AG08395 (cell line): ENCODE measurements at places on chromosomes 5 and 9.

DNA sequence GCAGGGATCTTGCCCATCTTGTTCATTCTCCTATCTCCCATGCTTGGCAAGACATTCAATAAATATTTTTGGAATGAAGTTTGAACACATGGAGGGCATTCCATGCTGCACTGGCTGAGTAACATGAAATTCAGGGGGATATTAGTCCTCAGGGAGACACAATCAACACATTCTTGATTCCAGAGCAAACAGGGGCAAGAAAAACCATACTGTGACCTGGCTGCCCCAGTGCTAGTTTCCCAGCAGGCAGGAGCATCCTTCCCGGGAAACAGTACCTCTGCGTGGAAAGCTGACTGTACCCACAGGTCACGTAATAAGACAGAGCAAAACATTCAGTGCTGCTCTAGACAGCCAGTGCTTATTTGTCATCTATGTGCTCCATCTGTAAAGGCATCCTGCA lies 66.3 kb upstream of the SPOCK1 start:
- DNase-seq = peak; percentile 45

- no peak for DNase-seq
Measured at GRCh38 chr5:99369797-99370593, 441.2 kb upstream of the CHD1 start.

DNA sequence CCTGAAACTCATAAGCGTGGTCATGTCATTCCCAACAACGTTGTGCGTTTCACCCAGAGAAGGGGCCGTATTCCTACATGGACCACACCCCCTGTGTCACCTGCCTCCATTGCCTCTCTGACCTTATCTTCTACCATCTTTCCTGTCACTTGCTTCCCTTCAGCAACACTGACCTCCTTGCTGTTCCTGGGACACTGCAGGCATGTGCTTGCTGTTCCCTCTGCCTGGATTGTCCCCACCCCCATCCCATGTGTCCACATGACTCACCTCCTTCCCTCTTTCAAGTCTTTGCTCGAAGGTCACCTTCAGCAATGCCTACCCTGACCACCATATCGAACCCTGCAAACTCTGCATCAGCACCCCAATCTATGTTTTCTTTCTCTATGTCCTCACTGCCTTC lies 133.2 kb upstream of the ZNF618 start:
- DNase-seq = no peak

DNA sequence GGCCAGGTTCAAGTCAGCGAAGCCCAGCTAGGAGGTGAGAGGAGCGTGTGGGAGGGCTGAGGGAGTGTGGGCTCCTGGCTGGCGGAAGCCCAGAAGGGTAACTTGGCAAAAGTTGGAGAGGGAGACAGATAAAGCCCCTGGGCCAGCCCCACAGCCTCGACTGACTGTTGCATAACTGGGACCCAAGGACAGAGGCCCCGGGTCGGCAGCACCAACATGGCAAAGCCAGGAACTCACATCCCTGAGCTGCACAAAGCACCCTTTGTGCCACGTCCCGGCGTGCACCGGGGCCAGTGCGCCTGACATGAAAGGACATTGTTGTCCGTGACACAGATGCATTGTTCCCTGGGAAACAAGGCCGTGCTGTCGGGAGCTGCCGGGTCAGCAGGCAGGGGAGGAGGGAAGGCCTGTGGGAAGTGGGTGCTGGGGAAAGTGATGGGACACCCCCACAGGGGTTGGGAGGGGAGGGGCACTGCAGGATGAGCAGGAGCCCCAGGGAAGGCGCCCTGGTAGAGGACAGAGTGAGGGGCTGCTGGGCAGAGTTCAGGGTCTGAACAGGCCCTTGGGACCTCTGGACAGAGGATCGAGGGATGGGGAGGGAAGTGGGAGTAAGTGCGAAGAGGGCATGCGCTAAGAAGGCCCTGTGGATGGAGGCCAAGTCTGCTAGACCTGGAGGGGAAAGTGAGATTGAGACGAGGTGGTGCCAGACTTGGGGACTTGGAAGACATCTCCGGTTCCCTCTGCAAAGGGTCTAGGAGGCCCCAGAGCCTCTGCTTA lies 13.0 kb upstream of the DPM2 start:
- no peak for DNase-seq

DNA sequence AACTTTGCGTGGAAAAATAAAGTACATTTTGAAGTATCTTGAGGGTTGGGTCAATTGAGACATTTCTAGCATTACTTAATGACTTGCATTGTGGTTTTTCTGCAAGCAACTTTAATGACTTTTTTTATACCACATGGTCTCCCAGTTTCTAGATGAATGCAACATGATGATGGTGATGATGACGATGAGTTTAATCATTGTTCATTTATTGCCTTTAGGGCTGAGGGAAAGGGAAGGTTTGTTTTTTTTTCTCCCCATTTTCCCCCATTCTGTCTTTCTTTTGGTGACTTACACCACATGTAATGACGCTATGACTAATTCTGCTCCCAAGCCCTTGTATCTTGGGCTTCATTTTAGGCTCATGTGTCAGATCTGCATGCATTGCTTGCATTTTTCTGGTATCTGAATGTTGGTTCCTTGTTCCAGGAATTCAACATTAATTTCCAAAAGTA lies 57.7 kb upstream of the NXNL2 start:
- DNase-seq = peak; percentile 91

DNA sequence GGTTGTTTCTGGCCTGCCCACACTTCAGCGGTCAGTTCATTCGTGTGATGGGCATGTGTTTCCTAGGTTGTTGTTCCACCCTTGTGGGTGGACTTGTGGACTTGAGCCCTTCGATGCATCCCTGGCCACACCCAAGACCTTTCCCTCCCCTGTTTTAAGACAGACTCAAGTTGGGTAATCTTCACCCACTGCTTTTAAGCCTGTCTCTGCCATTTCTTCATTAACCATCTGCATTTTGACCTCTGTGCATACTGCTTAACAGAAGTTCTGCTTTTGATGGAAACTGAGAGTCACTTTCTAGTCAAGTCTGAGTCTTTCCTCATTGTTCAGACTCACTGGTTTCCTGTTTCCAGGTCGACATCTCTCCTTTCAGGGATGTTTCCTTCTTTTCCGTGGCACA lies 233.7 kb downstream of the ARHGEF28 start:
- no peak for DNase-seq

DNA sequence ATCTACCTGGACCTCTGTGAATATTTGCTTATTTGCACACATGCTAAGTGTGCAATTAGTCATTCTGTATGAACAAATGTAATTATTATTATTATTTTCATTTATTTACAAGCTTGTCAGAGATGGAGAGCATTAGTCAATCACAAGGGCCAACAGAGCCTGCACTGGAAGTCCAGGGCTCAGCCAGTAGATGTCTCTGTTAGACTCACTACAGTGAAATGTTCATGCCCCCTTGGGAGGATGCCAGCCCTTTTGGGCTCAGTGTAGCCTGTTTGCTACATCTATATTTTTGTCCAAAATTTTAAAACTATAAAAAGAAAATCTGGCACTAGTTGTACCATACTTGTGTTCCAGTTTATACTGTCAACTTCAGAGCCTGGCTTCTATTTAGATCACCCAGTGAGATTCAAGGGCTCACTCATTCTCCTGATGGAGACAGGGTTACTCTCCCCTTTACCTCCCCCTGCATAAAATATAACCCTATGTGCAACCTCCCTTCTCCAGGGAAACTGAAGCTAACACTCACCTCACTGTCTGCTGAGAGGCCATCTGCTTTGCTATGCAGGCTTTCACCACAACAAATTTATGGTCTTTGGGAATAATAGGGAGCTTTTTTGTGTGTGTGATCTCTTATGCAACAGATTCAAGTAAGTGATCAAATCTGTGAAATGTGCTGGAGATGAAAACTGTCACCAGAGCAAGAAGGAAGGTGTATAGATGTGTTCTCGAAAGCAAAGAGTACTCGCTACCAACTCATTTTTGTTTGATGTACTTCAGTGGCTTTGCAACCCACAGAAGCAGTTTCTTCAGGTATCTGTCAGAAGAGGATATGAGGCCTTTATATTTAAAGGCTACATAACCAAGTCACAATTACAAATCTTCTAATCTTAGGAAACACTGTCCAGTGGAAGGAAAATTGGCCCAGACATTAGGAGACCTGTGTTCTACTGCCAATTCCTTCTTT lies 99.9 kb upstream of the TLE4 start:
- DNase-seq = peak; percentile 53

- DNase-seq = peak; percentile 44
Measured at GRCh38 chr9:104780796-104781395, 17.0 kb downstream of the NIPSNAP3B start.

GRCh38 chr5:100904259-100904861 lies 1.3 kb upstream of the ST8SIA4 start:
- DNase-seq = no peak

DNA sequence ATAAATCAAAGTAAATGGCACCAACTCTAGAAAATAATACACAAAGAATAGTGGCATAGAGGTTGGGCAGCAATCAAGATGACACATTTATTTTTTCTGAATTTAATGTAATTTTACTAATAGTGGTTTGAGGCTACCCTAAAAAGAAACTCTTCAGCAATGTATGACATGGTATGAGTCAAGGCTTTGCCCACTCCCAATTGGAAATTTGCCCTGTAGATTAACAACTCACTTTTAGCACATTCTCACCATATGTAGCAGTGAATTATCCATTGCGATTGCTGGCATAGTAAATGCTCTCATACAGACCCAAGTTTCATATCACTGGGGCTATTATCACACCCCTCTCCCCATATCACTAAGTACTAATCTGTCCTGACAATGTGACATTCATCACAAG lies 832.1 kb upstream of the ZNF608 start:
- no peak for DNase-seq

GRCh38 chr9:7341571-7341970 lies 458.0 kb downstream of the DMAC1 start:
- no peak for DNase-seq

DNA sequence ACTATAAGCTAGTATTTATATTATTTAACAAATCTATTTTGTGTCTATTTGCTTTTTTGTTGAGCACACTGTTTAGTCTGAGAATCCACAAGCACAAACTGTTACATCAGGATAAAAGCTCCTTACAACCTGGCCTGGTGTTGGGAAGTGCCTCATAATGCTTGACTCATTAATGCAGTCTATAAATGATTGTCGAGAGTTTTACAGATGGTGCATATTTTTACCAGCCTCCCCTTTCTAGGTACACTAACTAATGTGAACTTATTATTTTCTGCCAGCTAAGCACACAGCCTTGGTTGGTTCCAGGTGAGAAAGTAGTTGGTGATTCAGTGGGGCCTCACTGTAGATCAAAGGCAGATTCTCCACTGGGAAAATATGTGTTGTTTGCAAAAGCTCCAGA lies 151.0 kb upstream of the ADAMTS16 start:
- no peak for DNase-seq

DNA sequence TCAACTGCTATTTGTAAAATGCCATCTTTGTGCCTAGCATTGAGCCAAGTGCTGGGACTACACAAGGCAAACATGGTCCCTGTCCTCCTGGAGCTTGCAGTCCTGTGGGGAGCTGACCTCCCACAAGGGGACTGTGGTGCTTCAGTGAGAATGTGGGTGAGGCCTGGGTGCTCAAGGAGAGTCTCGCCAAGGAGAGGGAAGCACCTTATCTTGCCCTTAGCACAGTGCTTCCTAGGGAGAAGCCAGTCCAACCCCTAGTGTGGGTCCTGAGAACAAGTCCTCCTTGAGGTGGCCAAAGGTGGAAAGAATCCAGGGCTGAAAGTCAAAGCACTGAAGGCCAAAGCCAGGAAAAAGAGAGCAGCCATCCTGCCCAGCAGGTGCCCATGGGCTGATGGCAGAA lies 31.1 kb upstream of the MVB12B start:
- DNase-seq = no peak

DNA sequence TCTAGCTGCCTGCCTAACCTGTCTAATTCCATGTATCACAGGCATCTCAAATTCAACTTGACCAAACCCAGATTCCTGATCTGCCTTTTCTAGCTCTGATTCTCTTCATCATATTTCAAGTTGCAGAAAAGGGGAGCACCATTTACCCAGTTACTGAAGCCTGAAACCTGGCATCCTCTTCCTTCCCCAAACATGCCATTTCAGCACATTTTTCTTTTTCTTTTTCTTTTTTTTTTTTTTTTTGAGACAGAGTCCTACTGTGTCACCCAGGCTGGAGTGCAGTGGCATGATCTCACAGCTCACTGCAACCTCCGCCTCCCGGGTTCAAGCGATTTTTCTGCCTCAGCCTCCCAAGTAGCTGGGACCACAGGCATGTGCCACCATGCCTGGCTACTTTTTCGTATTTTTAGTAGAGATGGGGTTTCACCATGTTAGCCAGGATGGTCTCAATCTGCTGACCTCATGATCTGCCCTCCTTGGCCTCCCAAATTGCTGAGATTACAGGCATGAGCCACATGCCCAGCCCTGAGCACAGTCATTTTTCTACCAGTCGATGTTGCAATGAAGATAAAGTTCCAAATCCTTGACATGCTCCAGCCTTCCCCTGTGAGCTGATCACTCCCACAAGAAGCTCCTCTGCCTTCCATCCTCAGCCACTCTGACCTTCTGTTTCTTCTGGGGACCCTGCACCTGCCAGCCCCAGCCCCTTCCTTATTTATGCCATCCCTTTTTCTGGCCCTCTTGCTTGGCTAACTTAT lies 32.2 kb downstream of the ACER2 start:
- DNase-seq = no peak

DNA sequence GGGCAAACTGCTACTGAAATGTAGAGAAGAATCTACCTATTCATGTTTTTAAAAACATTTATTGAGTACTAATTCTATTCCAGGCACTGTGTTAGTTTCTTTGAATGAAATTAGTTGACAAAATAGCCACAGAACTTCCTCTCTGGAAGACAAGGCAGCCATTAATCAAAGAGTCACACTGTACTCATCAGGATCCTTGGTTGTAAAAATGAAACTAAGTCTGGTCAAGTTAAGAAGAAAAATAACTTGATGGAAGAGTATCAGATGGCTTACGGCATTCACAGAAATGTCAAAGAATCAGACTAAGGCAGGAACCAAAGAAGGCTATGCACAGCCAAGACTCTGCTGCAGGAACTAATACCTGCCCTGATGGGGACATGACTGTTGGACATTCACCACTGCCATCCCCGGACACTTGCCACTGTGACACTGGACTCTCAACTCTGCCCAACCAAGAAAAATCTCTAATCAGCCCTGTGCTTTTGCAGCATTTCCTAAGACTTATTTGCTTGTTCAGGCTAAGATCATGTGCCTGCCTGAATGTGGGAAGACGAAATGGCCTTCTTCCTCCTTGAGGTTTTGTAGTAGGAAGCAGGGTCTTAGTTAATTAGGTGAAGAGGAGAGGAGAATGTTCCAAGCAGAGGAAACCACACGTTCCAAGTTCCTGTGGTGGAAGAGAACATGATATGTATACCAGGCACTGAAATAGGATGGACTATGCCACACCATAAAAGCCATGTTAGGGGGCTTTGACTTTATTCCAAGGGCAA lies 23.3 kb upstream of the NDUFB6 start:
- DNase-seq = no peak

- DNase-seq = no peak
Measured at GRCh38 chr9:6926436-6926835, 168.7 kb downstream of the KDM4C start.

DNA sequence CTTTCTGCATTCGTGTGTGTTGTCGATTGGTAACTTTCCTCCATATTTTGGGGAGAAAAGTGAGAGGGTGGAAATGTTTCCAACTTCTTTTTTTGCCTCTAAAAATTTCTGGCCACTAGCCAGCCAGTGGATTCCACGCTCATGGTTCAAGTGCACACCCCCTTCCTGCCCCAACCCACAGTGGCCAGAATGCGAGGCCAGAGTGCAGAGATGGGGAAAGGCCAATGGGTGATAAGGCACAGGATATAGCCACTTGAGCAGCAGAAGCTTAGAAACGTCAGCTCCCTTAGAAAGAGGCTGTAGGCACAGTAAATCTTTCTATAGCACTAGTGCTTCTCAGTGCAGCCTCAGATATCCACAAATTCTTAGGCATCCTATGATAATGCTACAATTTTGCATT lies 75.8 kb upstream of the ADRB2 start:
- no peak for DNase-seq
